Stimulated activated CD4-positive, alpha-beta T cell treated with anti-CD3 and anti-CD28 coated beads, Interleukin-4, amount 100 ng/mL, for 1 hour (primary cell): ENCODE measurements at places on chromosomes 13 and 19.
A peak's percentile ranks its signal among the peaks of the same experiment; 100 is the strongest.

DNA sequence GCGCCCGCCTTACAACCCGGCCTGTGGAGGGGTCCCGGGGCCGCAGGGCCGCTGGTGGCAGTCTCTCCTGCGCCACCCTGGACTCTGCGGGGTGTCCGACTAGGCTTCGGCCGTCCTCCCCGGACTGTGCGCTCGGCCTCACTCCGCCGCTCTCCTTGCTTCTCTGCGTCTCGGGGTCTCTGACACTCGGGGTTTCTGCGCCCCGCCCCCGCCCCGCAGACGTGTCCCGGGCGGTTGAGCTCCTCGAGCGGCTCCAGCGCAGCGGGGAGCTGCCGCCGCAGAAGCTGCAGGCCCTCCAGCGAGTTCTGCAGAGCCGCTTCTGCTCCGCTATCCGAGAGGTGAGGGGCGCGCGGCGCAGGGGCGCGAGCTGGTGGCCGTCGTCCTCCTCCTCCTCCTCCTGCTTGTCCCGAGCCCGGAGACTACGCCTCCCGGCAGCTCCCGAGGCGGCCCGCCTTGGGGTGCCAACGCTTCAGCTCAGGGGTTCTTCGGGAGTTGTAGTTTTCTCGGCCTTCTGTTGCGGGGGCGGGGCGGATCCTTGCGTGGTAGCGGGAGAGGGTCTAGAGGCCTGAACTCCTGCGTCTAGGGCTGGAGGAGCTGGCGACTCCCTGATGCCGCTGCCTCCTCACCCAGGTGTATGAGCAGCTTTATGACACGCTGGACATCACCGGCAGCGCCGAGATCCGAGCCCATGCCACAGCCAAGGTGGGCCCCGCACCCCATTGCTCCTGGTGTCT, 627 bp downstream of the LIN7B start:
- DNase-seq, result peak; percentile 68

DNA sequence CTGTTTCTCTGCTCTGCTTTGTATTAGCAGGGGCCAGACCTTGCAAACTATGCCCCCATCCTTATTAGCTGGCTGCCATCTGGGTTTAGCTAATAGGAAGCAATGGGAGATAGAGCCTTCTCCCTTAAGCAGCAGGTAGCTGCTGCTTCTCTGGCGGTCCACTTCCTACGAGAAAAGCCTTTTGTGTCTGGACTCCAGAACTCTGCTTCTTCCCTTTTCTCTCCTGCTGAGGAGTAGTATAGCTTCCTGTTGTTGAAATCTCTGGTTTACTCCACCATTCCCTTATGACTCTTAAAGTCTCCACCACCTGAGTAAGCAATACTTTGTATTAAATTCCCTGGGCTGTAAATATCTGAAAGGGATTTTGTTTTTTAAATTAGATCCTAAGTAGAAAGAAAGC, 147.1 kb downstream of the DNAJC15 start:
- no peak for DNase-seq

DNA sequence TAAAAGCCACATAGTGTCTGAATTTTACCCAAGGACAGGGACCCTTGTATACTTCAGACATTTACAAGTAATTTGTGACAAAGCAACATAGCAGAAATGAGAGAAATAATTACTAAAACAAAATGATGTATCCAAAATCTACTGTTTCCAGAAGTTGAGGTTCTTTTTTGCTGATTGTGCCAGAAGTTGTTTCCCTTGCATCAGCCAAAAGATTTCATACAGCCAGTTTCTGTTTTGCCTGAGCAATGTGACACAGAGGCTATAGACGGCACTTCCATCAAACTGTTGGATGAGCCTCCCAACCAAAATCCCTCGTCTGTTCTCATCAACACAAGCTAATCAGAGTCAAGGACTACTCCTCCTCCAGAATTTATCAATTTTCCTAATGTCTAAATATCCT, 913.2 kb upstream of the GPC6 start:
- DNase-seq, result no peak

DNA sequence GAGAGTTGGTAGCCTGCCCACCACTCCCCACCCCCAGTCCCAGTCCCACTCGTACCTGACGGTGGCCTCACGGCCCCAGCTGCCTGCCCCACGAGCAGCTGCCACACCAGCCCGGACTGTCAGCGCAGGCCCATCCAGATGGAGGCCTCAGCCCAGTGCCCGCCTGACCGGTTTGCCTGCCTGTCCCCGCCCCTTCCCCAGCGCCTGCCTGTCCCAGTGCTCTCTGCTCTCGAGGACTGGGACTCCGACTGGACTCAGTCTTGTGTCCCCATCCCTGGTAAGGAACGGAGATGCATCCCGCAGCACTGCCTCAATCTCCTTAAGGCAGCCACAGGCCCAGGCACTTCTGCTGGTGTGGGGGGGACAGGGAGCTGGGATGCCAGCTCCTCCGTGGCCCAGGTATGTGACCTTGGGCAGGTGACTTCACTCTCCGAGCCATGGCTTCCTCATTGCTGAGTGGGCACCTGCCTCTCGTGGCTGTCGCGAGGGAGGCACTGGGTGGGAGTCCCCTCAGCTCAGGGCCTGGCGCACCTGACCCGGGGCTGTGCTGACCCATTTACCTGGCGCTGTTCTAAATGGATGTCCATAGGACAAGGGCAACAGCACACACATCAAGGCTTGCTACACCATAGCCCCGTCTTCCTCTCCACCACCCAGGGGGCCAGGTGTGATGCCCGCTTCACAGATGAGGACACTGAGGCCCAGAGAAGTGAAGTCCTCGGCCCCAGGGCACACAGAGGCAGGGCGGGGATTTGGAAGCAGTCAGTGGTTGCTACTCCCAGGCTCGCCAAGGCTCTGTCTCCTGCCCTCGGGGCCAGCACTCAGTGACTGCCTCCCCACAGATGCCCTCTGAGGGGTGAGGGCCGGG, at the start of gene NKPD1:
TSS of gene NKPD1 (minus strand) at position 113 of the 868 bp plus-strand sequence. CDS start 832 bp downstream, outside the sequence.
- no peak for DNase-seq

GRCh38 chr13:98406971-98407370, 169.9 kb downstream of the STK24 start:
- DNase-seq, result no peak

GRCh38 chr19:52453324-52454094, at the start of gene ZNF578:
ZNF578 (plus strand) TSS chr19:52453553; CDS start chr19:52501846, 48,293 bp downstream.
- DNase-seq, result peak; percentile 67

- no peak for DNase-seq
Measured at GRCh38 chr13:76848596-76848995, 37.6 kb downstream of the KCTD12 start.

DNA sequence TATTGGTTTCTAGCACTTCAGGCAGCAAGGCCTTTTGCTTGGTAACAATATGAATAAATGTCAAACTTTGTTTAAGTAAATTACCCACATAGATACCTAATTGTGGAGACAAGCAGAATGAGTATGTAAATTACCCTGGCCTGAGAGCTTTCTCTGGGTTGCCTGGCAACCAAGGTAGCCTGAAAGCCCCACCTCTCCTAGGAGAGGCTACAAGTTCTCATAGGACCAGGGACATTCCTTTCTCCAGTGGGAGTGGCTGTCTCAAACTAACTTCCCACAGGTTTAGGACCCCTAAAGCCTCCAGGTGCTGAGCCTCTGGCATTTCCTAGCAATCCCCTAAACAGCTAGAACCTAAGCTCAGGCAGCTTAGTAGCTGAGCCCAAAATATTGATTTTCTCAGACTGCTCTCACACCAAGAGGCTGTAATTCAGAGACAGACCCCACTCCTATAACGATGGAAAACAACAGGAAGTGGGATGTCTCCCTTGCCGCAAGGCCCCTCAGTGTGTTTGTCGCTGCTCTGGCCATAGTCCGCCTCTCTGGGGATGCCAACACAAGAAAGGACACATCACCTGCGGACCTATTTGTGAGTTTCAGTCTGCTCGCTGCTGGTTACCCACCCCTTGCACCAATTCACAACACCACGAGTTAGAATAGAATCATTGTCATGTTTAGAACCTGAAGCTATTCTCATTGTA, 207.3 kb downstream of the DLEU7 start:
- no peak for DNase-seq

DNA sequence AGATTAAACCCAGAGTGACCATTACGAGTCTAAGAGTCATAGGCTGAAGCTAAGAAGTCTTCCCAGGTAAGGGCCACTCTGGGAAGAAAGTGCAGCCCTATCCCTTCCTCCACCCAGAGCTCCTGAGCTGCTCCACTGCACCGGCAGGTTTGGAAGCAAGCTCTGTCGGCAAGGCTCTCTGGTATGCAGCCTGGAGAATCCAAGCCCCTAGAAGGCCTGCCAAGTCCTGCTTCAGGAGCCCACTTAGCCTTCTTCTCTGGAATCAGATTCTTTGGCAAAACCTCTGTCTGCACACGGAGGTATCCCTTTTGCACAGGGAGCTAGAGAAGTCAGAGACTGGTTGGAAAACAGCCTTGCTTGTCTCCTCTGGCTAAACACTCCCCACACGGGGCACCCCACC, 58.5 kb downstream of the CEBPG start:
- no peak for DNase-seq

DNA sequence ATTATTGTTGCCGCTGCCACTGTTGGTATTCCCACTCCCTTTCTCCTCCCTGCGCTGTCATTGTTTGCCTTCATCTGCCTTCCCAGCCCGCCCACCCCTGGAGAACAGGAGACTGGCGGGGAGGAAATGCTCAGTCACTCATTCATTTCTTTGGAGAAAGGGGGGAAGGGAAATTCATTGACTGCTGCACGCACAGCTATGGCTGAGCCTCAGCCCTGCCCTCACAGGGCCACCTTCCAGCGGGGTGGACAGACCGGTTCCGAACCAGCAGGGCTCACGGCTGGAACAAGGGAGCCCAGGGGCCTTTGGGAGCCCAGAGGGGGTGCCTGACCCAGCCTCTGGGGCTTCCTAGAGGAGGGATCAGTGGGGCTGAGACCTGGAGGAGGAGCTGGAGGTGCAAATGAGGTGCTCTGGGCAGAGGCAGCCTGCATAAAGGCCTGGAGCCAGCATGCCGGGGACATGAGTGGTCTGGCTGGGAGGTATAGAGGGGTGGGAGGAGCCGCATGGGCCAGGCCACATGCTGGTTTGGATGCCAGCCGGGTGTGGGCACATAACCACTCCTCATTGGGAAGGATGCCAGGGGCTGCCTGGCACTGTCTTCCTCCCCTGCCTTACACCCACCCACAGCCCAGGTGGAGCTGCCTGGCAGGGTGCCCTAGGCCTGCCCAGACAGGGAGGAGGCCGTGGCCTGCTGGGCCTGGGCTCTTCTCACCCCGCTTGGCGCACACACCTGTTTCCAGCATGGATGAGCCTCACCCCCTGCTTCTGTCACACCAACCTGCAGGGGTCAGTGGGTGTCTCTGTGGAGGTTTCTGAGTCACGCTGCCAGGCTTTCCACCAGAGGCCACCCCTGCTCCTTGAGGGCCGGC, 26.8 kb downstream of the PPP5C start:
- no peak for DNase-seq

DNA sequence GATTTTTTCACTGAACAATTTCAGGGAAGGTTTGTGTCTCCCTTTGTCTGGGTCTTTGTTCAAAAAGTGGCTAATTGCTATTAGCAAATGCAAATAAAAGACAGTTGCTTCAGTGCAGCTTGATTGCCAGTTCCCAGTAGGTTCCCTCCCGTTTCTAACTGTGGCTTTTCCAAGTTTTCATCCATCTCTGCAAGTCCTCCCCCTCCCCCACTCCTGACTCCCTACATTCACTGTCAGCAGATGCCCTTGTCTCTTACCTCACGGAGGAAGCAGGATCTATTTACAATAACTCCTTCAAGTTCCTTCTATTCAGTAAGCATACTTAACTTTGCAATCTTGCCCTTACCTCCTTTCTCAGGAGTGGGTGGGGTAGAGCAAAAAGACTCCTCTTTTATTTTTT, 55.4 kb upstream of the SCEL start:
- DNase-seq, result no peak

- DNase-seq, result no peak
Measured at GRCh38 chr13:19852766-19853165, 10.7 kb downstream of the ZMYM5 start.

GRCh38 chr13:86882107-86882506, 789.1 kb upstream of the SLITRK5 start:
- no peak for DNase-seq

DNA sequence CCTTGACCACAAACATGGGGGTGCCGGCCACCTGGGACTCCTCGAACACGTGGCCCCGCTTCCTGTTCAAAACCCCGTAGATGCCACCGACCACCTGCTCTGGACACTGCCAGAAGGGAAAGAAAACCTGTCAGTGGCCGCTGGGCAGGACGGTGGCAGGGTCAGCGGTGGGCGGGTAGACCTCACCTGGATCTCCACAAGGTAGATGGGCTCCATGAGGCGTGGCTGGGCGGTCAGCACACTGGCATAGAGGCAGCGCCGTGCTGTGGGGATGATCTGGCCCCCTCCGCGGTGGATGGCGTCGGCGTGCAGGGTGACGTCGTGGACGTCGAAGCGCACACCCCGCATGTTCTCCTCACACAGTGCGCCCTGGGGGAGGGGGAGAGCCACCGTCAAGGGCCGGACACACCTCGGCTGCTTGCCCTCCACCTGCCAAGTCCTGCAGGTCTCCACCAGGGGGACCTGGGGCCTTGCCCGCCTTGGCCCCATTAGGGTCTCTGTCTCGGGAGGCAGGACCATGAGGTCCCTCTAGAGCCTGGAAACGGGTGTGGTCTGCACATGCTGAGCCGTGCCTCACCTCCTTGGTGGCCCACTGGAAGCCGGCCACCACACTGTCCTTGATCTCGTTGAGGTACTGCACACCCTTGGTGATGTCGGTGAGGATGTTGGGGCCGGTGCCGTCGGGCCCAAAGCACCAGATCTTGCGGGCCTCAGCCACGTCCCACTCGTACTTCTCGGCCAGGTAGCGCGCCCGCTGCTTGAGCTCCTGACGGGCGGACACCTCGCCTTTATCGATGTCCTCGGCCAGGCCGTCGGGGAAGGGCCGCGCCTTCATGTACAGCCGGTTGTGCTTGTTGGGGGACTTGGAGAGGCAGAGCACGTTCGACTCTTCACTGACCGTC, 6.6 kb upstream of the DAPK3 start:
- no peak for DNase-seq

GRCh38 chr13:78409172-78409571, 194.2 kb downstream of the POU4F1 start:
- no peak for DNase-seq

DNA sequence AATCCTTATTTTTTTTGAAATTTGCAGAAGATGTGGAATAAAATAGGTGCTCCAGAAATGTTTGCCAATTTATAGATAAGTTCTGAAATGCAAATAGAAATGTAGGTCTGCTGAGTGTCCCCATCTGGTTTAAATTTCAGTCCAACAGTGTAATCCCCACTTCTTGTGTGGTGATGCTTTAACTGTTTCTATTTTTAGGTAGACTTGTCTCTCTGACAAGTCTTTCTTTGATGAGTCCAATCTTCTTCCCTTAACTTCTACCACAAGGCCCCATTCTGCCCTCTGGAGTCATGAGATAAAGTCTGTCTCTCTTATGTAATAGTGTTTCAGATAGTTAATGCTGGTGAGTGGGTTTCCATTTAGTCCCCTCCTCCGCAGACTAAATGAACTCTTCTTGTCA, 390.4 kb downstream of the RFC3 start:
- no peak for DNase-seq

- DNase-seq, result no peak
Measured at GRCh38 chr19:48118131-48118517, 7.5 kb upstream of the PLA2G4C start.

- DNase-seq, result no peak
Measured at GRCh38 chr13:33578786-33579185, 239.2 kb upstream of the RFC3 start.

GRCh38 chr13:38803531-38803930, 116.7 kb downstream of the FREM2 start:
- no peak for DNase-seq
